ENCODE measurements at places on chromosomes 12 and 14.
A peak's percentile ranks its signal among the peaks of the same experiment; 100 is the strongest.

DNA sequence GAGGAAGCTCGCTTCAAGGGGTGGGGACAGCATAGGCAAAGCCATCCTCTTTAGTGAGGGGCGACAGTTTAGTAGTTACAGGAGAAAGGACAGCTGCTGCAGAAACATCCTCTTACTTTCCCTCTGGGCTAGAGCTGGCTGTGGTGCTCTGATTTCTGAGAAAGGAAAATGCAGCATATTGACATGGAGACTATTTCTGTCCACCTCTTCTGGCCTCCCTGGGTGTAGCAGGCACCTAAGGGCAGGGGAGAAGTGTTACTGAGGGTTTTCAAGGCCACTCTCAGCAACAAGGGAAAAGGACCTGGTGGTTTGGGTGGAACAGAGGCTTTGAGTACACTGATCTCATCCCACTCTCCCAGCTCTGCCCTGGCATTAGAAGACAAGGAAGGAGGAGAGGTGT is 40.0 kb upstream of the CTDSP2 start:
- DNase-seq = no peak

DNA sequence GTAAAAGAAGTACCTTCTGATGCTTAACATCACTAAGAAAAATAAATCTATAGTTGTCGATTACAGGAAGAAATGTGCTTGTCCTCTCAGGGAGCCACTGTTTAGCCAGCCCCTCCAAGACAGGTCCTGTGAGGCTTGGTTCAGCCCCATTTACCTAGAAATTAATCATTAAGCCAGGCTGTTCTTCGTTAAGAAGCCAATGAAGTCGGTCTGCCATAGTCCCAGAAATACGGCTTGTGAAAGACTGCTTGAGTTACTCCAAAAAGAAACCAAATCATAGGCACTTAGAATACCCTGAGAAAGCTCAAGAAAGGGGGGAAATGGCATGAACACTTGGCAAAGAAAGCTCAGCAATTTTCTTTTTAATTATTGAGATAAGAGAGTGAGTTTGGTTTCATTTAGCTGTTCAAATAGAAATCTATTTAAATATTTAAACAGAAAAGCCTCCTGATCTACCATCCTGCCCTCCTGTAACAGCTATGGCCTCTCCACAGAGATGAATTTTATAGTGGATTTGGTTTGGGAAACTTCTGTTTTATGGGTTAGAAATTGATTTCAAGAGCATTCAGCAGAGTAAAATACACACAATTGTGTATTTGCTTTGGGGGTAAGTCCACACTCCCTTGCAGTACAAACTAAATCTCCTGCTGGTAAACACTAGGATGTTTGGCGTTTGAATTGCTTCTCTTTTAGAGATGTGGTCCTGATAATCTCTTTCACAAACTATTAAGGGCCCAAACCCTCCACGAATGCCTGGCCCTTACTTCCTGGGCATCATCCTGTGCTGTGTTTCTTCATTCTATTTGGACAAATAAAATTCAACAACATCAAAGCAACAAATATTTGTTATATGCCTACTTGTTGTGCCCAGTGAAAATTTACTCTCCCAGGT is 234.4 kb downstream of the SEC23A start:
- peak; percentile 34 for DNase-seq

DNA sequence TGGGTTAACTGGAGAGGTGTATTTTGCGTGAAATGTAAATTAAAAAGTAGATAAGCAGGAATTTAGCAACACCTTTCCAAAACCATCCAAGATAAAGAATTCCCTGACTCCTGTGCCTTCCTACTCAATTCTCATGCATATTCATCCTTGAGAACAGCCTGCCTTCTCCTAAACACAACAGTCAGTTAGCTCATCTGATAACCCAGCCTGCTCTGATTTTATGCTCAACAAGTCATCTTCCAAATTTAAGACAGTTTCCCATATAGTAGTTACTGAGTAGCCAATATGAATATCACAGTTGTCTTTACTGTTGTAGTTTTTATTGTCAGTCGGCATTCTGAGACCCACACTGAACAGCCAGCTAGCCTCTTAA is 27.1 kb downstream of the CPNE8 start:
- no peak for DNase-seq

GRCh38 chr12:74644681-74645080 is 107.0 kb downstream of the ATXN7L3B start:
- DNase-seq = no peak

GRCh38 chr12:120649442-120650232 is 9.2 kb downstream of the CABP1 start:
- peak; percentile 8 for DNase-seq

GRCh38 chr12:106113824-106114446 is 24.8 kb downstream of the NUAK1 start:
- no peak for DNase-seq

GRCh38 chr12:106021516-106021915 is 117.2 kb downstream of the NUAK1 start:
- DNase-seq = peak; percentile 87

DNA sequence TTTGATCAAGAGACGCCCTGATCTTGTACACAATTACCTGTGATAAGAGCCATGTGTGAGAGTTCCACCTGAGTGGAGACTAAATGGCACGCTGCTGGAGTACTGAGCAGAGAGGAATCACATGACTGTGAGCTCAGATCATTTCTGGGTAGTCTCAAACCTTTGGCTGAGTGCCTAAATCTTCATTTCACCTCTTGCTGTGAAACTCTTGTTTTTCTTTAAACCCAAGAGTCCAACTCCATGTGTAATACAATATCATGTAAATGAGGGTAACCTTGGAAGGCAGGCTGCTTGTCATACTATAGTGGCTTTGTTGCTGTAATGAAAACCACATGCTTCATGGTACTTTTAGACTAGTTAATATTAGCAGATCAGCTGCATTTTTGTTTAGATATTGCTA is 156.9 kb downstream of the CAND1 start:
- no peak for DNase-seq

DNA sequence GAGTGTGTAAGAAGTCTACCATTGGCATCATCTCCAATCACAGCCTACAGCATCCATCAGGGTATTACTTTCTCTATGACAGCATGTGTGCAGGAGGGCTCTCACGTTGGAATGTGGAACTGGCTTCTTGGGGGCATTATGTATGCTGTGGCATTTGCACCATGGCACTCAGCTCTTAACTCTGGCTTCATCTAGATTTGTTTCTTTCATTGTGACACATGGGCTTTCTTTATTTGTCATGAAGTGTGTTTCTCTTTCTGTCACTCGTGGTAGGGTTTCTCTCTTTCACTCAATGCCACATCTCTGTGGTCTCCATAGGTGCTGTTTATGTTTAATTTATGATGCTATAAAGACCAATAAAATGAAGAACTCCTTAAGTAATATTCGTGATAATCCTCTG is 191.2 kb upstream of the GARIN2 start:
- DNase-seq = no peak

- DNase-seq = no peak
These were observed 4.0 kb upstream of the PPP4R4 start for GRCh38 chr14:94170136-94170535.

DNA sequence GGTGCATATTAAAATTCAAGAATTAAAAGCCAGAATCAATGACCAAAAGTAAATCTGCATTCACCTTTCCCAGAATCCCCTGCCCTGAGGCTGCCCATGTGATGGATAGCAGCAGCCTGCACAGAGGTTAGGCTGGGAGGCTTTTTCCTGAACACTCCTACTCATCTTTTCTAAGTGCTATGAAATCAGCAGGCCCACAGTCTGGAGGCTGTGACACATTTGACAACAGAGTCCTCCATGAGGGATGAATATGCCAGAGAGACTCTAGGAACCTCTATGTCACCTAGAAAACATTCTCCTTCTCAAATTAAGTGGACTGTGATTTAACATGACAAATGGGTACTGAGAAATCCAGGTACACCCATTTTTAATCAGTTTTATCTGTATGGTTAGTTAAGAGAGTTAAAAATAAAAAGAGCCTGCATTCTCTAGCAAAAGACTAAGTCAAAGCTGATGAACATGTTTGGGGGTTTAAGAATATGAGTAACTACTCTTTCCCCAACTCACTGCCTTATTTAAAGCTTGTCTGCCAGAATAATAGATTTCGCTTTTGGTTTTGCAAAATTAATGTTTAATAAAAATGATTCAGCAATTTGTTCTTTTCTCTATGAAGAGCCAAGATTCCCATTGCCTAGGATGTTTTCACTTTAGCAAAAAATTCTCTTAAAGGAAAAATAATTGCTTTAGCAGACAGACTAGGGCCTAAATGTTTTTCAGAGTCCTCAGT is 115.0 kb downstream of the RTN1 start:
- no peak for DNase-seq

DNA sequence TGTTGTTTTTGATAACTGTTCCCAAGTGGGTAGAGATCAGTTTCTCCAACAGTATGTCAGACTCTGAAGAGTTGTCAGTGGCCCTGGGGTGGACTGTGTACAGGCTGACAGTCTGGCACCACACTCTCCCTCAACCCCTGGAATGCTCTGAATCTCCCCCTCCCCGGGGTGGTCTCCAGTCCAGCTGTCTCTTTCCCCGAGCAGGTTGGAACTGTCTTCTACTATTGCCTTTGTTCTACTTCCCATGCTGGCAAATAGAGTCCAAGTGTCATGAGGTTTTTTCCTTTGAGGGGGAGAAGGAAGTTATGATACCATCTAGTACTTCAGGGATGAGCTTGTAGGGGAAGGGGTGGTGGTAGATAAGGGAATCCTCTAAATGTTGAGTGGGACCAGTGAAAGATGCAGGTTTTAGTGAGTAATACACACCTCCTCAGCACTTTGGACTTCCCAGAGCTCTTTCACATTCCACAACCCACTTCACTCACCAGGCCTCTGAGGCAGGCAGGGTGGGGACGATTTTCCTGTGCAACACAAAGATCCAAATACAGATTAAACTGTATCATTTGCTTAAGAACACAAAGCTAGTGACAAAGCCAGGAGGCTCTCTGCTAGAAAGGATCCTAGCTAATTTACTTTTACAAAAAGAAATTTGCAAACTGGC is 170.7 kb upstream of the GZMB start:
- no peak for DNase-seq

DNA sequence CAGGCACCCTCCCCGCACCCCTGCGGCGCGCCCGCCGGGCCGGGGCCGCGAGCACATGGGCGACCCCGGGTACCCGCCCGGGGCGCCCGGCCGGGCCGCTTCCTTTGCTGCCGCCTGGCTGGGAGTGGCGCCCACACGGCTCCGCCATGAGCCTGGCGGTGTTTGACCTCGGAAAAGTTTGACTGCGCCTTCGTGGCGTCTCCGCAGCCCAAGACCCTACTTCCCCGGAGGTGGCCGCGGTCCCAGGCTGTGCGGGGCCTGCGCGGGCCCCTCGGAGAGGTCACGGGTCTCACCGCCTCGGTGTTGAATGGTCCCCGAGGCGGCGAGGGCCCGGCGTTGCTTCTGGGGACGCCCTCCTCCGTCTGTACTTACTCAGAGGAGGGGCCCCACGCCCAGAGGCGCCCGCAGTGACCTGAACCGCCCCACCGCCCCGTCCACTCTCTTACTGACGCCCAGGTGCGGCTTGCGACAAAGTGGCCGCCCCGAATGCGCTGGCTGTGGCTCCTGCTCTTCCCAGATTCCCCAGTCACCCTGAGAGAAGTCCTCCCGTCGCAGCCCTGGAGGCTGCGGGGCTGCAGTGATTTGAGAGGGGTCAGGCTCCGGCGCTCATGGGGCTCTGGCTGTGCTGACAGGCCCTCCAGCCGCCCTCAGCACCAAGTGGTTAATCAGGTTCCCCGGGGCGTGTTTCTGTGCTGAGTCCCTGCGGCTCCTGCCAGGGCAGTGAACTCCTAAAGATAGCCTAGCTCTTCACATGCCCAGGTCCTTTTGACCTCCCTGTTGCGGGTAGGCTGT is 5.8 kb downstream of the KMT5A start:
- peak; percentile 25 for DNase-seq

DNA sequence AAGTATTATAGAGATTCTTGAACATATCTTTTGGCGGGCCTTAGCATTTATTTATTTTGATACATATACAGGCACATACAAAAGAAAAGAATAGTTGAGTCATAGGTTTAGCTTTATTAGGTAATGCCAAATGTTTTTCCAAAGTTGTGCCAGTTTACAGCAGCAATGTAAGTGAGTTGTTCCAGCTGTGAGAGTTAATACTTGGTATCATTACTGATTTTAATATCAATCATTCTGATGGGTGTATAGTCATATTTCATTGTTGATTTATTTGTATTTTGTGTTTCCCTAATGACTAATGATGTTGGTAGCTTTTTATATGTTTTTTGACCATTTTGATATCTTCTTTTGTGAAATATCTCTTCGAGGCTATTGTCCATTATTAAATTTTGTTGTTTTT is 122.4 kb downstream of the MIPOL1 start:
- no peak for DNase-seq

- DNase-seq = no peak
These were observed 375.0 kb downstream of the TRHDE start for GRCh38 chr12:72647139-72647538.

DNA sequence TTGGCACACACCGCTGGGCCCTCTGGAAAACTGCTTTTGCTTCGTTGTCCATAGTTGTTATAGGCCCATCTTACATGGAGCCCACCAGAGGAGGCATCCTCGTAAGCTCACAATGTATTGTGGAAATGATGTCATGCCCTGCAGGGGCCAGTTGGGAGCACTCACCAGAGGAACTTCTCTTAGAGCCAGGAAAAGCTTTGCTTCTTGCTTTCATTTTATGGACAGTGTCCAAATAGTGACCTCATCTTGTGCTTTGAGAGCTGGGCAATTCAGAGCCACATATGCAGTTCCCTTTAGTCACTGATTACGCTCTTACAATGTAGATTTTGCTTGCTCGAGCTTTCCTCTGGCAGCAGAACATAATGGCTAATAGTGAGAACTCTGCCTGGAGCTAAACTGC is 275.6 kb downstream of the AACS start:
- peak; percentile 13 for DNase-seq

DNA sequence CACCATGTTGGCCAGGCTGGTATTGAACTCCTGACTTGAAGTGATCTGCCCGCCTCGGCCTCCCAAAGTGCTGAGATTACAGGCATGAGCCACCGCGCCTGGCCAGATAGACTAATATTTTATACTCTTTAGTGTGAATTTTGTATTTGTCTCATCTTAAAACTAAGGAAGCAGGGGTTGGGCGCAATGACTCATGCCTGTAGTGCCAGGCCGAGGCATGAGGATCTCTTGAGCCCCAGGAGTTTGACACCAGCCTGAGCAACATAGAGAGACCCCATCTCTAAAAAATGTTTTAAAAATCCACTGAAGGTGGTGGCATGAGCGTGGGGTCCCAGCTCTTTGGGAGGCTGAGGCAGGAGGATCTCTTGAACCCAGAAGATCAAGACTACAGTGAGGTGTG is 9.0 kb downstream of the DYNC1H1 start:
- DNase-seq = peak; percentile 42
